ENCODE measurements at places on chromosomes 7 and 10. TPM values are rescaled to one million over a fixed set of nuclear protein-coding genes. Genes with fewer than 3 reads are reported as not detected.

Gene LARP4B
- total RNA-seq: 108 TPM

Gene SYT15
- 0.55 TPM for total RNA-seq

Gene NANOS1
- 0.08 TPM for total RNA-seq

Gene SPDYE9
- not detected for total RNA-seq

Gene PNLIPRP1
- total RNA-seq: not detected

Gene PIK3CG
- 55.6 TPM for total RNA-seq

GRCh38 chr10:130438861-130439260 lies 302.7 kb downstream of the GLRX3 start:
- DNase-seq: no peak

GRCh38 chr10:3110782-3111620 lies 43.7 kb downstream of the PFKP start:
- no peak for DNase-seq

DNA sequence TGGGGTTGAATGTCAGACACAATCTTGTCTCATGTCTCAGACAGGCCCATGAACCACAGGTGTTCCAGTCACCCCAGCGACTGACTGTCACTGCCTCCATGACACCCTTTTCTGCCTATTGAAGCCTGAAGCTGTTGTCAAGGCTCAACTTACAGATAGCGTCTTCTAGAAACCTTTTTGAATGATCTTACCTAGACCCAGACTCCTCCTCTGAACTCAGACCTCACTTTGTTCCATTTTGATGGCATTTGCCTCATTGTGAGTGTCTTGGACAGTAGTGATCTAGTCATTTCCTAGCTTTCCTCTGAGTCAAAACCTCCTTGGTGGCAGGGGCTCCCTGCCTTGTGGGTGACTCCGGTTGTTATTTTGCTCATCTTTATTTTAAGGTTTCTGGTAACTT lies 98.3 kb upstream of the AGK start:
- DNase-seq: no peak

DNA sequence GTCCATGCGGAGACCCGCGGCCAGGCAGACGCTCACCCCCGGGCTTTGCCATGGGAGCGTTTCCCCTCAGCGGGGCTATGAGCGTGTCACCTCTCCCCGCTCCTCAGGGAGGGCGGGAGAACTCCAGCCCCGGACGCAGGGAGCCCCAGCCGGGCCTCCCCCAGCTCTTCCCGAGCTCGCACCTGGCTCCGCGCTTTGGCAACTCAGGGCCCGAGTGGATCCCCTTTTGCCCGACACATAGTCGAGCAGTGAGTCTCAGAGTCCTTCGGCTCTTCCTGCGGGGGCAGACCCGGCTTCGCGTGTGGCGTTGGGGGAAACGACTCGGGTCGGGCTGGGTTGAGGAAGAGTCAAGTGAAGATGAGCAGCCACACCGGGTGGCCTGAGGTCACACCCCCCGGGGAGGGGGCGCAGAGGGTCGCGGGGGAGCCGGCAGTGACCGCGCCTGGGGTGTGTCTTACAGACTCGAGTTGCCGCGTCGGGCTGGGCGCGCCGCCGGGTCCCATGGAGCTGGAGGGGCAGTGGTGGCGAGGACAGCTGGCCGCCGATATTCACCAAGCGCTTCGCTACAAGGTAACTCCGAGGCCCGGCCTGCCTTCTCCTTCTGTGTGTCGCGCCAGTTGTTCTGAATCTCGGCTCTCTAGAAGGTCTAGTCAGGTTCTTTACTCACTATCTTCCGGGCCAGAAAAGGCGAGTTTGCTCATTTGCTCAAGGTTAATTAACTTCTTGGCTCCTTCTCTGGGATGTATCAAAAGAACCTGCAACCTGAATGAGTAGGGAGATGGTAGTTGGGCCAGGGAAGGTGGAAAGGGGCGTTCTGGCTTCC lies 721 bp downstream of the CCNJ start:
- peak; percentile 55 for DNase-seq

GRCh38 chr10:35950701-35951100 lies 308.6 kb upstream of the FZD8 start:
- no peak for DNase-seq

- DNase-seq: no peak
Observed at GRCh38 chr7:20624666-20625385, 9.4 kb downstream of the ABCB5 start.

DNA sequence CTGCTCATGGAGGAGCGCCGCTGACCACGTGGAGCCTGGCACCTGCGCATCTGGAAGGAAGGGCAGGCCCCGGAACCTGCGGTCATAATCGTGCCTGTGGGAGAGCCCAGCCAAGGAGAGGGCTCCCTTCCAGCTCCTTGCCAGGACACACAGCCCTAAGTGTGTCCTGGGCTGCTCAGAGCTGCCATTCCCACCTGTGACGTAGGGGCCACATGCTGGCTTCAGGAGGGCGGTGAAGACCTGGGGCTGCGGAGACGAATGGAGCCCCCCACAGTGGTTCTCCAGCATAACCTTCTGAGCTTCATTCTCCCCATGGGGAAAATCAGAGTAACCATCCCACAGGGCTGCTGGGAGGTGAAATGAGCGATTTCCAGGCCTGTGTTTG lies 127.6 kb upstream of the CHST15 start:
- no peak for DNase-seq

DNA sequence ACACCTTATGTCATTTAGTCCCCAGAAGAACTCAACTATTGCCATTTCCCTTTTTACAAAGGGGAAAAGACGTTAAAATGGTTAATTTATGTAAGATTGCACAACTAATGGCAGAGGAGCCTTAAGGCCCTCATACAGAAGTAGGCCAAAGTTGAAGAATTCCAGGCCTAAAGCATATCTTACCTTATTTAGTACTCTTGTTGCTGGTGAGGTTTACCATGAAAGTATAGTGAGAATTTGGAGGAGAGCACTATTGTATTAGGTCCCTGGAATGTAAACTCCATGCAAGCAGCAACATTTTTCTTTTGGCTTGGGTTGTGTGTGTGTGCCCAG lies 731 bp upstream of the CRPPA start:
- DNase-seq: no peak
